ENCODE measurements at places on chromosomes 1 and 21. TPM values are rescaled to one million over a fixed set of nuclear protein-coding genes. Genes with fewer than 3 reads are reported as not detected.
A peak's percentile ranks its signal among the peaks of the same experiment; 100 is the strongest.

GRCh38 chr1:239719642-239720258 lies 333.4 kb downstream of the CHRM3 start:
- peaks cover 80% of the 10 kb centered on the region for H3K4me1 ChIP-seq
- H3K27me3 ChIP-seq: no peaks in the 10 kb centered on the region
- H3K36me3 ChIP-seq: no peaks in the 10 kb centered on the region
- peak; percentile 78 for DNase-seq
- peak overlapping the region; percentile 82 for H3K4me3 ChIP-seq

GRCh38 chr1:79914896-79915295 lies 908.4 kb upstream of the ADGRL4 start:
- H3K36me3 ChIP-seq: no peaks in the 10 kb centered on the region
- no peaks in the 10 kb centered on the region for H3K4me1 ChIP-seq
- H3K27me3 ChIP-seq: no peaks in the 10 kb centered on the region
- no peak overlapping the region for H3K27ac ChIP-seq
- no peak overlapping the region for H3K4me3 ChIP-seq

DNA sequence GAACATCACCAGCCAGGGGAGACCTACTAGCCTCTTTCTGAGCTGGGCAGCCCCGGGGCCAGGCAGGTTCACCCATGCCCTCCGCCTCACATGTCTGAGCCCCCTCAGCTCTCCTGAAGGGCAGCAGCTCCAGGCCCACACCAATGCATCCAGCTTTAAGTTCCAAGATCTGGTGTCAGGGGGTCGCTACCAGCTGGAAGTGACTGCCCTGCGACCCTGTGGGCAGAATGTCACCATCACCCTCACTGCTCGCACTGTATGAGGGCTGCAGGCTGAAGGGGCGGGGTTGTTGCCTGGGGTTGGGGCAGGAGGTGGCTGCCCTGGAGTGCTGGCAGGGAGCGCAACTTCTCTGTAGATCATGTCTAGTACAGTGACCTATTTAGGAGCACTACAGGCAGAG lies 8.5 kb upstream of the PTPN7 start:
- peaks cover 35% of the 10 kb centered on the region for H3K4me1 ChIP-seq
- H3K27me3 ChIP-seq: no peaks in the 10 kb centered on the region
- H3K36me3 ChIP-seq: no peaks in the 10 kb centered on the region
- H3K4me3 ChIP-seq: no peak overlapping the region
- no peak overlapping the region for H3K27ac ChIP-seq
- DNase-seq: no peak

DNA sequence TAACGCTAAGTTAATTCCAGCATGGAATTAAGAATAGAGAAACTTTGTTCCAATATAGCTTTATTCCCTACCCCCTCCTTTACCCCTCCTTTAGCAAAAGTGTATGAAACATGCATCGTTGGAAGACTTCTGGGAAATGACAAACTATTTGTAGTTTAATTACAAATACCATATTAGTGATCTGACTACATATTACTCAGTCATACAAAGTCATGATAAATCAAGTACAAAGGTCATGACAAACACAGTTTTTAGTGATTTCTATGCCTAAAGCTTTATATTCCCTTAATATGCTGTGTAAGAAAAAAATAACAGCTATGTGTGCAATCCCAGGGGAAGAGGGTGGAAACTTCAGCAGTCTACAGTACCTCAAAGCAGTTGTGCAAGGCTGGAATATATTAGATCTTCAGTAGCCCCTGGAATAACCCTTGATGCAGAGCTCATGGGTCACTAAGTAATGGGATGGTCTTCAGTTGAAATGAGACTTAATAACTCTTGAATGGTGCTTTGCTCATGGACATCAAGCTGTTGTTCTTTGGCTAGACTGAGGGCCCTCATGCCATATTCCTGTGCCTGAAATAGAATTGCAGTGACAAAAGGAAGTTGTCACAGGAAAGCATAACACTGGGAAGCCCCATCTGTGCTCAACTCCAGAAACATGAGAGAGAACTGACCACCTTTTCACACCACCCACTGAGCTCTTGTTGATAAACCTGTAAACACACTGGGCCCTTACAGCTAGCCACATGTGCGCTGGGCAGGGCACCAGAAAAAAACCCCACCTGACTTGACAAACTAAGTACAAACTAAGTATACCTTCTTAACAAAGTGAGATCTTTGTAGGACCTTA lies 25.3 kb downstream of the ZMYND12 start:
- no peaks in the 10 kb centered on the region for H3K36me3 ChIP-seq
- no peak overlapping the region for H3K4me3 ChIP-seq
- H3K4me1 ChIP-seq: no peaks in the 10 kb centered on the region
- H3K27ac ChIP-seq: no peak overlapping the region
- DNase-seq: no peak

GRCh38 chr1:186236921-186237320 lies 138.1 kb downstream of the TPR start:
- H3K27ac ChIP-seq: no peak overlapping the region
- no peak overlapping the region for H3K4me3 ChIP-seq
- no peak for DNase-seq
- no peaks in the 10 kb centered on the region for H3K27me3 ChIP-seq

DNA sequence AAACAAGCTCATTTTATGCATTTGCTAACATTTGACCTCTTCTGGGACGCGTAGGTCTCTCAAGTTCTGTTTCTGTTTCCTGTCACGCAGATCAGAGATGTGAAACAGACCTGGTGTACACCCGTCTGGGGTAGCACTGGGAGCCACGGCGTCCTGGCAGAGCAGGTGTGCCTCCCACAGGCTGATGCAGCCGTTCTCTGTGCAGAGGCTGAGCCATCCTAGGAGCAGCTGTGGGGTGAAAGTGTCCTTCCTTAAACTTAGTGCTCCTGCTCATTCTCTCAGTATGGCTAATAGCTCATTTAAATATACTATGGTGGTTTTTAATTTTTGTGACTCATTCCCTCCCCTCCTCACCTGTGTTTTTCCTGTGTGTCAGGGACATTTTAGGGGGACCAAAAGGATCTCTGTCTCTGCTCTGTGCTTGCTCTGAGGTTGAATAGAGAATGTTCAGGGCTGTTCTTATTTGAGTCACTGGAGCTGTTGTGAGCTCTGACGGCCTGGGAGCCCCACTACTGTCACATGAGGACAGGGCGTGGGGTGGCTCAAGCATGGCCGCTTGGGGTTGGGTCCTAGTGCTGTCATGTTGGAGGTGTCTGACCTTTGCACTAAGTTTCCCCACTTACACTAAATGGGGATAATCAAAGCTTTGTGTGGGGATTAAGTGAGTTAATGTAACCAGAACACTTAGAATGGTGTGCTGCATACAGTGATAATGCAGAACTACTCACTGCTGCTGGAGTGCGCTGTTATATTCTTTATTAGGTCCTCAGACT lies 43.0 kb downstream of the GALNT2 start:
- H3K4me1 ChIP-seq: peaks cover 17% of the 10 kb centered on the region
- H3K4me3 ChIP-seq: no peak overlapping the region
- H3K36me3 ChIP-seq: no peaks in the 10 kb centered on the region
- H3K27me3 ChIP-seq: no peaks in the 10 kb centered on the region

DNA sequence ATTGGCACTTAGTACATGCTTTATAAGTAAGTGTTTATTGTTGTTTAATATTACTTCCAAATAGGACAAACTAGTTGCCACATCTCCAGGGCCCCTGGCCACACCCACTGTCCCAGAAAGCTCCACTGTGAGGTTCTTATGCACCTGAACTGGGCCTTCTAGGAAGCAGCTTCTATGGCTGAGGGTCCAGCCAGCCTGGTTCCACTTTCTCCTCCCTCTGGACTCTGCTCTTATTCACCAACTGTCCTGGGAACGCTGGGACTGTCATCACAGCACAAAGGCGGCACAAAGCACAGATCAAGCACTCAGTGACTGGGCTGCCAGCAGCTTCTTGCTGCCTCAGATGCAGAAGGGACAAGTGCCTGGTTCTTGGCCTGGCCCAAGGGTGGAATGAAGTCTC lies 29.6 kb upstream of the ZNF648 start:
- DNase-seq: no peak
- no peak overlapping the region for H3K27ac ChIP-seq
- no peak overlapping the region for H3K4me3 ChIP-seq
- peaks cover 38% of the 10 kb centered on the region for H3K4me1 ChIP-seq

- no peak overlapping the region for H3K27ac ChIP-seq
- H3K36me3 ChIP-seq: peaks cover 20% of the 10 kb centered on the region
- H3K4me1 ChIP-seq: peaks cover 20% of the 10 kb centered on the region
- no peaks in the 10 kb centered on the region for H3K27me3 ChIP-seq
Measured at GRCh38 chr1:153771841-153772593, 3.2 kb upstream of the SLC27A3 start.

GRCh38 chr1:176601348-176601747 lies 138.4 kb downstream of the PAPPA2 start:
- no peak for DNase-seq
- H3K27ac ChIP-seq: no peak overlapping the region
- no peaks in the 10 kb centered on the region for H3K27me3 ChIP-seq
- no peak overlapping the region for H3K4me3 ChIP-seq
- no peaks in the 10 kb centered on the region for H3K4me1 ChIP-seq

DNA sequence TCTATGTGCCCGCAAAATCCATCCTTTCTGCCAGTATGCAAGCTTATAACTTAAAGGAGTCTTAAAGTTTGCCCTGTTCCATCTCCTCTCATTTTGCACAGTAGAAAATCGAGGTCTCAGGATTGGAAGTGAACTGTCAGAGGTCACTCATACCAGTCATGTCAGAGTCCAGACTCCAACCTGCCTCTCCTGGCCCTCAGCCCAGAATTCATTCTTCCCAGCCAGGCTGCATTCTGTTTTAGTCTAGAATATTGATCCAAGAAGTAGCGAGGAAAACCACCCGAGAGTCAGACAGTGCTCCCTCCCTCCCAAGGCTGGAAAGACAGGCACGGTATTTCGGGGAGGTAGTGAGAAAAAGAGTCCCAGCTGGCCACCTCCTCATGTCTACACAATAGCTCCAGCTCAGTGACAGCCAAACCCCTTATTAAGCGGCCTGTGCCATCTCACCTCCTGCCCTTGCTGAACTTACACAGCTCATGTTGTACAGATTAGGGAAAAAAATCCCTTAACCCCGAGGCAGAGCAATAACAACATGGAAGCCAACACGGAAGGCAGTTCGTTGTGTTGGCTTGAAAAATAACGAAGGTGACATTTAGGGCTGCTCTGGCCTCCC lies 89.4 kb downstream of the OMA1 start:
- H3K4me1 ChIP-seq: no peaks in the 10 kb centered on the region
- no peaks in the 10 kb centered on the region for H3K36me3 ChIP-seq
- no peaks in the 10 kb centered on the region for H3K27me3 ChIP-seq

DNA sequence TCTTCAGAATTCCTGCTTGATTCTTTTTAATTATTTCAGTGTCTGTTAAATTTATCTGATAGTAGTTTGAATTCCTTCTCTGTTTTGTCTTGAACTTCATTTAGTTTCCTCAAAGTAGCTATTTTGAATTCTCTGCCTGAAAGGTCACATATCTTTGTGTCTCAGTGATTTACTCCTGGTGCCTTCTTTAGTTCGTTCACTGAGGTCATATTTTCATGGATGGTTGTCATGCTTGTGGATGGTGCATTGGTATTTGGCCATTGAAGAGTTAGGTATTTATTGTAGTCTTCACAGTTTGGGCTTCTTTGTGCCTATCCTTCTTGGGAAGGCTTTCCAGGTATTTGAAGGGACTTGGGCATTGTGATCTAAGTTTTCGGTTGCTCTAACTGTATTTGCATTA lies 267.9 kb downstream of the HHAT start:
- no peaks in the 10 kb centered on the region for H3K27me3 ChIP-seq
- no peaks in the 10 kb centered on the region for H3K36me3 ChIP-seq
- no peaks in the 10 kb centered on the region for H3K4me1 ChIP-seq
- H3K4me3 ChIP-seq: no peak overlapping the region
- no peak overlapping the region for H3K27ac ChIP-seq

DNA sequence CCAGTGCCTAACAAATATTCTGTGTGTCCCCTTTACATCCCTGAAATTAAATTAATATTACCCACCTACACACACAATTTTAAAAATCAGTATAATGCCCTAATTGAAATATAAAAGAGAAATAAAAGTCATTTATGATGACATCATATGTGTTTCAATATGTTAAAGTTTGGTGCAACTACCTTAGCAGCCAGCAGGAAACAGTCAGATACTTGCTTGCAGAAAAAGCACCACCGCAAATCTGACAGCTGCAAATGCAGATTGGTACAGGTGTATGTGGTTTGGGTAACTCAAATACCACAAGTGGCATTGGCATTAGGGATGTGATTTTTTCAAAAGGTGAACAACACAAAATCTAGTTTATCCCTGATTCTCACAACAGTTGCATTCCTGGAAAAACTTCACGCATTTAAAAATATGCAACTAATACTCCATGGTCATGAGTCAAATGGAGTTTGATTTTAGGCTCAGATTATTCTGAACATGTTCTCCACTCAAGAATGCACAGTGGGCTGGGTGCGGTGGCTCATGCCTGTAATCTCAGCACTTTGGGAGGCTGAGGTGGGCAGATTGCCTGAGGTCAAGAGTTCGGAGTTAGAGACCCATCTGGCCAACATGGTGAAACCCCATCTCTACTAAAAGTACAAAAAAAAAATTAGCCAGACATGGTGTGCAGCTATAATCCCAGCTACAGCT lies 106.3 kb downstream of the EDEM3 start:
- H3K27ac ChIP-seq: no peak overlapping the region
- H3K4me3 ChIP-seq: no peak overlapping the region
- H3K27me3 ChIP-seq: no peaks in the 10 kb centered on the region

DNA sequence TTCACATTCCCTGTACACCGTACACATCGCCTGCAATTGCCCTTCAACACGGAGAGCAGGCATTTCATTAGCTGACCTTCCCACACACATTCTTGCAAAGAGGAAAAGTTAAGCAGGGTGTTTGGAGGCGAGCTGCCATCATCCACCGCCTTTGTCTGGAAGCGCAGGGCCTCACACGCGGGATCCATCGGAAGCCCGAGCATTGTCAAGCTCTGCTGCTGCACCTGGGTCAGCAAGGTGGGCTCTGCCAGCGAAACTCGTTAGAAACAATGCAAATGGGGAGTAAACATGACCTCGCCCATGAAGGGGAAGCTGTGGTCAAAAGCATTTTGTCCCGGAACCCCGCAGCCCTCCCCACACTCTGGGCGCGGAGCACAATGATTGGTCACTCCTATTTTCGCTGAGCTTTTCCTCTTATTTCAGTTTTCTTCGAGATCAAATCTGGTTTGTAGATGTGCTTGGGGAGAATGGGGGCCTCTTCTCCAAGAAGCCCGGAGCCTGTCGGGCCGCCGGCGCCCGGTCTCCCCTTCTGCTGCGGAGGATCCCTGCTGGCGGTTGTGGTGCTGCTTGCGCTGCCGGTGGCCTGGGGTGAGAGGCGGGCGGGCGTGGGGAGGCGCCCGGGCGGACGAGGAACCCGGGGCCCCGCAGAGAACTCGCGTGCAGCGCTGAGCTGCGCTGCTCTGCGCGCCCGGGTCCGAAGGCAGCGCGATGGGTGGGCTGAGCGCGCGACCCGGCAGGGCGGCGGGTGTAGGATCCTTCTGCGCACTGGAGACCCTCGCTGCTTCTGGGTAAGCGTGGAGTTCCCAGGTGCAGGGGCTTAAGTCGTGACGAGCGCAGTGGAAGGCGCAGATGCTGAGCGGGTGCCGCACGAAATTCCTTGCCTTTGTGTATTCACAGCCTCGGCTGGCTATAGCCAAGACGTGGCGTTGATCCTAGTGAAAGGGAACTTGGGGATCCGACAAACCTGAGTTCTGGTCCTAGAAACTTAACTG lies at the start of gene CR1:
CR1 (plus strand) TSS at position 357 of the 992 bp plus-strand sequence; CDS start at position 468, 111 bp downstream.
- H3K4me3 ChIP-seq: no peak within 1 kb of the TSS
- peaks cover 6% of the 10 kb centered on the region for H3K4me1 ChIP-seq
- H3K27ac ChIP-seq: no peak within 1 kb of the TSS

Gene PTPN7
- 50.5 TPM for polyA plus RNA-seq

Gene FHAD1
- not detected for polyA plus RNA-seq

Gene GFI1
- 7.8 TPM for polyA plus RNA-seq

Gene CATSPERE
- polyA plus RNA-seq: 0.30 TPM

Gene SLAMF1
- 62.5 TPM for polyA plus RNA-seq

Gene FCER1G
- 2.1 TPM for polyA plus RNA-seq
